ENCODE measurements at places on chromosomes 7 and 10.

DNA sequence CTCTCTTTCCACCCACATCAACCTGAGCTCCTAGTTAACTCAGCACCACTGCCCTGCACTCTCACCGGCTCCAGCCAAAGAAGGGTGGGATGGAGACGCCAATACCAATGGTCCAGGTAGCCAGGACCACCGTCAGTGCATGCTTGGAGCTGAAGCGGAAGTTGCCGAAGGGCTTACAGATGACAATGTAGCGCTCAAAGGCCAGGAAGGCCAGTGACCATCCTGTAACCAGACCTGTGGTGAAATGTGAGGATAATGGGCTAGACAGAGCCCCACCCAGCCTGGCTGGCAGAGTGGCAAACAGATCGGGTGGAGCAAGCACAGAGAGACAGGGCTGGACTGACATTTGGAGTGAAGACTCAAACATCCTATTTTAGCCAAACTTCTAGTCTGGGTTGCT lies 673 bp downstream of the OPN1SW start:
- DNase-seq = no peak

DNA sequence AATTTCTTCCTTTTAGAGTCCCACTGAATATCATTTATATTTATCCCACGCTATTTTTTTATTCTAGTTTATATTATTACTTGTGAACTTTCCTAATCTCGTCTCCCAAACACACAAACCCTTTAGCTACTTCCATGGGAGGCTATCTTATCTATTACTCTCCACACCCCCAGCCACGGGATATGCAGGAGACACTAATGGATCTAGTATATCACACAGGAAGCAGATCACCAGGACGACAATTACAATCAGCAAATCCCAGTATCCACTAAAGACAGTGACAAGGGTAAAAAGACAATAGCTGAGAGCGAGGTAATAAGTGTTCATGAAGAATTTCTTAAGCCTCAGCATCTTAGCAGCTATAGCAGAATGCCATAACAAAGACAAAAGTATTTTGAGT lies 3.8 kb upstream of the AKR1E2 start:
- DNase-seq = no peak

DNA sequence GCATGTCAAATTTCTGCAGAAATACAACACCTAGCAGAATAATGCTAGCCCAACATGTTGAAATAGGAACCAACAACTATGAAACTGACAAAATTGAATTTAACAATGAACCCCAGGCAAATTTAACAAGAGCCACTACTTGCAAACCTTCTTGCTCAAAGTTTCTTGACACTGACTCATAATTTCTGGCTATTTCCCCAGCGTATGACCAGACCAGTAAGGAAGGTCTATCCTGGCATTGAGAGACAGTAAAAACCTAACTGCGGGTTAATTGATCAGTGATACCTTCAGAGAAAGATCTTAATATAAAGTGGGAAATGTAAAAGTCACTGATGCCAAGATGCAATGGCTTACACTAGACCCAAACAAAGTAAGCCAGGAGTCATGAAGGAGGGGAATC lies 510.1 kb downstream of the ARL4A start:
- DNase-seq = no peak

DNA sequence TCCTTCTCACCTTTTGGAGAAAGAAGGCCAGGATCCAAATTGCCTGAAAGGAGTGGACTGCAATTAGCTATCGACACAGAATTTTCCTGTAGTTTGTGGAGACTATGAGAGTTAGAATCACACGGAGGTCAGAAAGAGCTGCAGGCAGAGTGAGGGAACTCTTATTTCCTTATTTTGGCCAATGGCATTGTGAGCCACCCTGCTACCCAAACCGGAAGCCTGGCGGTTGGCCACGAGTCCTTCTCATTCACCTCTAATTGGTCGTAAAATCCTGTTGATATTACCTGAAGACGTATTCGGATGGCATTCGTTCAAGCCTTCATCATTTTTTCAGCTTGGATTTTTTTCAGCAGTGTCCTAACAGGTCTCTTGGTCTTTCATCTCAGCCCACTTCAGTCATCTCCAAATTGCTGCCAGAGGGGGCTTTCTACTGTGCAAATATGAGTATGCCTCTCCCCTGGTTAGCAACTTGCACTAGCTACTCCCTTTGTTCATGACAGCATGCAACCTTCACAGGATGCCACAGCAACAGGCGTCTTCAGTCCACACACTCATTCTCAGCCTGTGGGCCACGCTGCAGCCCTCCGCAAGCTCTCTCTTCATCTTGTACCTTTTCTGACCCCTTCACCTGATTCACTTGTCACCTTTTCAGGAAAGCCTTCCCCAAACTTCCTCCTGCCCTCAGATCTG lies 66.9 kb downstream of the GATA3 start:
- DNase-seq = no peak

GRCh38 chr7:140621401-140622021 lies 19.1 kb downstream of the DENND2A start:
- no peak for DNase-seq

DNA sequence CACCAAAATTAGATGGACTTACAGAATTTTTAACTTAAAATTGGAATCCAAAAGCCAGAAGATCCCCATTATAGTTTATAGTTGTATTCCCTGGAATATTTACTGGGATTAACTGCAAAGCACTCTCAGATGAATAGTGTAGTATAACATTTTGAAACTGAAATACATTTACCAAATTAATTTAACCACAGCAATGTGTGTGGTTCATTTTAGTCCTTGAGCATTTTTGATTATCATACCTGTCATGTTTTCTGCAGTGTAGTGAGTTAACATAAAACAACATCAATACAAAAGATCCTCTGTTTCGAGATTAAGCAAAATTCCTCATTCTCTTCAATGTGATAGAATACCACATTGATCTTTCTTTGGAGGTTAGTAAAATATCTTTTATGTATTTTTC lies 3.7 kb downstream of the VIM start:
- DNase-seq = no peak

DNA sequence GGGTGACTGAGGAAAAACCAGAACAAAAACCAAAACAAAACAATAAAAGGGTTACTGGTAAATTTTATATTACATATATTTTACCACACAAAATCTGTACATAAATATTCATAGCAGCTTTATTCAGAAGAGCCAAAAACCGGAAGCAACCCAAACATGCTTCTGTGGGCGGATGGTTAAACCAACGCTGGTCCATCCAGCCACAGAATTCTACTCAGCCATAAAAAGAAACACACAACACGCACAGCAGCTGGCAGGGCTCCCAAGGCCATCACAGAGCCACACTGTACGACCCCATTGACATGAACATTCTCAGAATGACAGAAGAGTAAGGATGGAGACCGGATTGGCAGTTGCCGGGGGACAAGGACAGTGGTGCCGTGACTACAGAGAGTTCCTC lies 83.6 kb downstream of the PROSER2 start:
- no peak for DNase-seq

- no peak for DNase-seq
These were observed 458 bp downstream of the COX15 start for GRCh38 chr10:99731306-99732032.
